ENCODE measurements at places on chromosomes 3 and 15. TPM values are rescaled to one million over a fixed set of nuclear protein-coding genes. Genes with fewer than 3 reads are reported as not detected.
A peak's percentile ranks its signal among the peaks of the same experiment; 100 is the strongest.

Gene ABCF3
- total RNA-seq: 69.0 TPM

Gene LTF
- 1,823 TPM for total RNA-seq

Gene CCDC12
- total RNA-seq: 59.7 TPM

Gene CPNE9
- total RNA-seq: 0.16 TPM

Gene IL20RB
- 0.79 TPM for total RNA-seq

Gene IL16
- 19.9 TPM for total RNA-seq

Gene MCTP2
- total RNA-seq: 21.1 TPM

DNA sequence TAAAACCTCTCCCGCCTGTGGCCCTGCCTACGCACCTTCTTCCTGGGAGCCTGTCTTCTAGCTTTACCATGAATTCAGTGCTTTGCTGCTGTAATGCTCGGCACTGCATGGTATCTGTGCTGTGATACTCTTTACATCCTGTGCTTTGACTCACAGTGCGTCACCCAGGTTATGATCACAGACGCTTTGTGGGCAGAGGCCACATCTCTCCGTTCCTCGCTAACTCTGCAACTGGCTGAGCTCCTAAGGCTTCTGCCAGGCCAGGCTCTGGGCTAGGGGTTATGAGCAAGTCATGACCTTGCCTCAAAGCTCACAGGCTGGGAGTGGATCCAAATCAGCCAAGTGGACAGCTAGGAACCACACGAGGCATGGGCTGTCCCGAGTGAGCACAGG lies 23.2 kb downstream of the SPTBN5 start:
- H3K36me3 ChIP-seq: no peaks in the 10 kb centered on the region
- no peak for DNase-seq
- H3K4me3 ChIP-seq: no peak overlapping the region
- H3K27me3 ChIP-seq: no peaks in the 10 kb centered on the region
- no peaks in the 10 kb centered on the region for H3K4me1 ChIP-seq

GRCh38 chr3:98966434-98966833 lies 64.9 kb upstream of the DCBLD2 start:
- no peak overlapping the region for H3K27ac ChIP-seq
- H3K4me3 ChIP-seq: no peak overlapping the region
- no peak for DNase-seq
- H3K36me3 ChIP-seq: no peaks in the 10 kb centered on the region
- H3K27me3 ChIP-seq: no peaks in the 10 kb centered on the region

DNA sequence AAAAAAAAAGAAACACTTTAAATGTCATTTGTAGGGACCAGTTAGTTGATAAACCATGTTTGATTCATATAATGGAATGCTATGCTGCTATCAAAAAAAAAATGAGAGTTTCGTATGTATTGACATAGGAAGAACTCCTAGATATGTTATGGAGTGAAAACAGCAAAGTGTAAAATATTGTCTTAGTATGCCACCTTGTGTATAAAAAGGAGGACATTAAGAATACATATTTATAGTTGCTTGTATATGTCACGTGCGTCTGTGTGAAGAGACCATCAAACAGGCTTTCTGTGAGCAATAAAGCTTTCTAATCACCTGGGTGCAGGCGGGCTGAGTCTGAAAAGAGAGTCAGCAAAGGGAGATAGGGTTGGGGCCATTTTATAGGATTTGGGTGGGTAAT lies 39.5 kb downstream of the KBTBD8 start:
- no peak overlapping the region for H3K27ac ChIP-seq
- H3K36me3 ChIP-seq: no peaks in the 10 kb centered on the region
- DNase-seq: no peak
- H3K4me3 ChIP-seq: no peak overlapping the region
- no peaks in the 10 kb centered on the region for H3K4me1 ChIP-seq

- H3K27me3 ChIP-seq: no peaks in the 10 kb centered on the region
- no peak overlapping the region for H3K27ac ChIP-seq
- H3K4me1 ChIP-seq: peaks cover 11% of the 10 kb centered on the region
- no peaks in the 10 kb centered on the region for H3K36me3 ChIP-seq
- H3K4me3 ChIP-seq: no peak overlapping the region
Measured at GRCh38 chr15:66886686-66887273, 178.6 kb upstream of the SMAD3 start.

GRCh38 chr3:157572559-157573270 lies 69.5 kb upstream of the VEPH1 start:
- H3K27me3 ChIP-seq: no peaks in the 10 kb centered on the region
- H3K4me3 ChIP-seq: no peak overlapping the region
- no peak overlapping the region for H3K27ac ChIP-seq
- DNase-seq: peak; percentile 39

DNA sequence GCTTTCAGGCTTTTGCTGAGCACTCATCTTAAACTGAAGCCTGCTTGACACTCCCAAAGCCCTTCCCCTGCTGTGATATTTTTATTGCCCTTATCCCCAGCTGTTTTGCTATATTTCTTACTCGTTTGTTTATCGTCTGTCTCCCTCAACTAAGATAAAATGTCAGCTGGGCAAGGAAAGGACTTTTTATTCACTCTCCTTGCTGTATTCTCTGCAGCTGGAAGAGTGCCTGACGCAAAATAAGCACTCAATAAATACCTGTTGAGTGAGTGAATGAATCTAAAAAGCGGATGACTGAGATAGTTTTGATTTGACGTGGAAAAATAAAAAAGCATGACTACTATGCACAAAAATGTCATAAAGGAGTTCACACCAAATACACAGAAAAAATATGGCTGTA lies 84.8 kb upstream of the POMGNT2 start:
- H3K36me3 ChIP-seq: no peaks in the 10 kb centered on the region
- H3K4me1 ChIP-seq: no peaks in the 10 kb centered on the region
- no peak overlapping the region for H3K4me3 ChIP-seq
- H3K27ac ChIP-seq: no peak overlapping the region

DNA sequence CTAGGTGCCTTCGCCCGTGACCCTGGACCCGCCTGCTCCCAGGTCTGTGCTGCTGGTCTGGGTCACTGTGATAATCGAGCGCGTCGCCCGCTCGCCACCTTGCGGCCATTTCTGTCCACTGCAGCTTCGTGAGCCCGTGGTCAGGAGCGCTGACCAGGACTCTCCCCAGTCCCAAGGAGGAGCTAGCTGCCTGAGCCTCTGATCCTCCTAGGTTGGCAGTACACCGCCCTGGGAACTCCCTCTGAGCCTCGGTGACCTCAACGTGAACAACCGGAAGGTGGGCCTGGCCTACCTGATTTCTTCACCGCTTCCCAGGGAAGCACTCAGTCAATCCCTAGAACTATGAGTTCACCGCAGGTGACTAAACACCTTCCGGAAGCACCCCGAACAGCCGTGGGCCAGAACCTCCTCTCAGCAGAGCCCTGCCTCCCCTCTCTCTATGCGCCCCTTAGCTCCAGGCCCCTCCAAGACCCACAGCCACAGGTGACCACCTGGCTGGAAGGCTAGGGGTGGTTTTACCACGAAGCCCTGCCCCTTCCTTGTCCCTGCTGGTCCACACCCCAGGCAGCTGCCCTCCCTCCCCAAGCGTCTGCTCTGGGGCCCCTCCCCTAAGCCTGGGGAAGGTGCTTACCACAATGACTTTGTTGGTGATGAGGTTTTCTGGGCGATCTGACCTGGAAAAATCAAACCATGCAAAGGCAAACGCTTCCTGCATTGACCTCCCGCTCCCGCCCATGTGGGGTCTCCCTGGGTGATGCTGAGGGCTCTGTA lies 9.7 kb downstream of the PLA2G4D start:
- DNase-seq: peak; percentile 79
- H3K4me1 ChIP-seq: no peaks in the 10 kb centered on the region
- H3K4me3 ChIP-seq: no peak overlapping the region
- no peaks in the 10 kb centered on the region for H3K36me3 ChIP-seq
- no peak overlapping the region for H3K27ac ChIP-seq

GRCh38 chr15:98524838-98525660 lies 123.3 kb upstream of the IGF1R start:
- H3K27me3 ChIP-seq: no peaks in the 10 kb centered on the region
- no peaks in the 10 kb centered on the region for H3K36me3 ChIP-seq
- peak; percentile 65 for DNase-seq
- no peak overlapping the region for H3K4me3 ChIP-seq
- H3K4me1 ChIP-seq: no peaks in the 10 kb centered on the region

DNA sequence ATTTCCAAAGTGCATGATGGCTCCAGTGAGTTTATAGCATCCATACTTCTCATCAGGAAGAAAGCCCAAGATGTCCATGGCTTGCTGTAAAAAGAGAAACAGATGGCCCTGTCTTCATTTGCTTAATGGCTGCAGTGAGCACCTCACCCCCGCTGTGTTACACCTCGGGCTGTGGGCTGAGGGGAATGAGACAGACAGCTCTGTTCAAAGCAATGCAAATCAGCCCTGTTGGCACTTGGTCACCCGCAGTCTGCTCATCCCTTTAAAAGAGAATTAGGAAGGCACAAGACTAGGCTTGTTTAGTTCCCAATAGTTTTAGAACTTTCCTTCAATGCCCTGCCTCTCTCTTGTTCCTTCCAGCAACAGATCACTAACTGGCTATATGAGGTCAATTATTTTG lies 25.2 kb downstream of the MYH15 start:
- H3K27me3 ChIP-seq: no peaks in the 10 kb centered on the region
- H3K36me3 ChIP-seq: no peaks in the 10 kb centered on the region
- no peak for DNase-seq
- H3K27ac ChIP-seq: no peak overlapping the region
- no peaks in the 10 kb centered on the region for H3K4me1 ChIP-seq

DNA sequence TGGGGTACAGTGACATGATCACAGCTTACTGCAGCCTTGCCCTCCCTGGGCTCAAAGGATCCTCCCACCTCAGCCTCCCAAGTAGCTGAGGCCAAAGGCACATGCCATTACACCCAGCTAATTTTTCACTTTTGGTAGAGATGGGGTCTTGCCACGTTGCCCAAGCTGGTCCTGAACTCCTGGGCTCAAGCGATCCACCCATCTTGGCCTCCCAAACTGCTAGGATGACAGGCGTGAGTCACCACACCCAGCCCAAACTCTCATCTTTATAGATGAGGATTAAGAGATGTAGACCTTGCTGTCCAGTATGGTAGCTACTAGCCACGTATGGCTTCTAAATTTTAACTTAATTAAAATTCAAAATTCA lies 4.4 kb upstream of the ABHD5 start:
- no peaks in the 10 kb centered on the region for H3K27me3 ChIP-seq
- H3K36me3 ChIP-seq: no peaks in the 10 kb centered on the region
- no peak overlapping the region for H3K27ac ChIP-seq
- no peak for DNase-seq
- no peaks in the 10 kb centered on the region for H3K4me1 ChIP-seq

- H3K27ac ChIP-seq: no peak overlapping the region
- no peak overlapping the region for H3K4me3 ChIP-seq
- no peaks in the 10 kb centered on the region for H3K4me1 ChIP-seq
Measured at GRCh38 chr15:50018491-50018890, 100.5 kb downstream of the ATP8B4 start.

DNA sequence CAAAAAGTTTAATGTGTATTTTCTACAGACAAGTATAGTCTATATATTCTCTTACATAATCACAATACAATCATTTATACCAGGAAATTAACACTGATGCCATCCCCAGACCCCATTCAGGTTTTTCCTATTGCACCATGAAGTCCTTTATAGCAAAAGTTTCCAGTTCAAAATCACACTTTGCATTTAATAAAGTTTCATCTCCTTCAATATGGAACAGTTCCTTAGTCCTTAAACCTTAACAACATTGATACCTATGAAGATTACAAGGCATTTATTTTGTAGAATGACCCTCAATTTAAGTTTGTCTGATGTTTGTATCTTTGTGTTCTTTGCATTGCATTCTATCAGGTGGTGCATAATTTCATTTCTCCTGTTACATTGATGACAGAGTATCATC lies 2.0 kb upstream of the SMARCC1 start:
- H3K27me3 ChIP-seq: no peaks in the 10 kb centered on the region
- no peak overlapping the region for H3K27ac ChIP-seq
- no peak for DNase-seq
- no peaks in the 10 kb centered on the region for H3K4me1 ChIP-seq

- peak overlapping the region; percentile 5 for H3K27ac ChIP-seq
- H3K4me3 ChIP-seq: no peak overlapping the region
- peaks cover 26% of the 10 kb centered on the region for H3K4me1 ChIP-seq
- DNase-seq: no peak
- no peaks in the 10 kb centered on the region for H3K27me3 ChIP-seq
- H3K36me3 ChIP-seq: no peaks in the 10 kb centered on the region
Measured at GRCh38 chr3:37890522-37890921, 28.8 kb downstream of the CTDSPL start.
